ENCODE measurements at places on chromosomes 12 and 14. TPM values are rescaled to one million over a fixed set of nuclear protein-coding genes. Genes with fewer than 3 reads are reported as not detected.

HOXC6 gene
- under 0.01 TPM for total RNA-seq

EPYC gene
- total RNA-seq: not detected

NRIP2 gene
- total RNA-seq: 0.15 TPM

FOXA1 gene
- total RNA-seq: 0.15 TPM

TAS2R13 gene
- total RNA-seq: 4.7 TPM

GRIP1 gene
- total RNA-seq: not detected

CLEC1B gene
- total RNA-seq: not detected

TMEM179 gene
- total RNA-seq: not detected

PDE3A gene
- total RNA-seq: 2.6 TPM

SLCO1A2 gene
- not detected for total RNA-seq

MTERF2 gene
- total RNA-seq: 10.9 TPM

DDX55 gene
- total RNA-seq: 15.5 TPM

LALBA gene
- total RNA-seq: not detected

DPF3 gene
- total RNA-seq: 13.9 TPM

CLEC9A gene
- total RNA-seq: not detected

TTC6 gene
- total RNA-seq: under 0.01 TPM

REP15 gene
- total RNA-seq: 0.83 TPM

MSI1 gene
- not detected for total RNA-seq

SERPINA10 gene
- total RNA-seq: 0.17 TPM

NDUFB1 gene
- total RNA-seq: 187 TPM

PLEKHG7 gene
- total RNA-seq: not detected

CBLN3 gene
- 11.4 TPM for total RNA-seq

P2RX7 gene
- total RNA-seq: 3.8 TPM

TBK1 gene
- 36.5 TPM for total RNA-seq

SNW1 gene
- total RNA-seq: 60.4 TPM

AMHR2 gene
- not detected for total RNA-seq

TAS2R46 gene
- 6.3 TPM for total RNA-seq

OR4M1 gene
- total RNA-seq: not detected

STXBP6 gene
- 6.1 TPM for total RNA-seq

SCYL2 gene
- total RNA-seq: 41.5 TPM

KRT86 gene
- total RNA-seq: not detected

CACNA1C gene
- total RNA-seq: 28.1 TPM

CPM gene
- total RNA-seq: 91.2 TPM

TMCC3 gene
- total RNA-seq: 0.83 TPM

RNASE7 gene
- not detected for total RNA-seq

PDZRN4 gene
- not detected for total RNA-seq
